ENCODE measurements at places on chromosomes 11 and 22. TPM values are rescaled to one million over a fixed set of nuclear protein-coding genes. Genes with fewer than 3 reads are reported as not detected.

Gene ARHGAP32
- 18.0 TPM for polyA plus RNA-seq

DNA sequence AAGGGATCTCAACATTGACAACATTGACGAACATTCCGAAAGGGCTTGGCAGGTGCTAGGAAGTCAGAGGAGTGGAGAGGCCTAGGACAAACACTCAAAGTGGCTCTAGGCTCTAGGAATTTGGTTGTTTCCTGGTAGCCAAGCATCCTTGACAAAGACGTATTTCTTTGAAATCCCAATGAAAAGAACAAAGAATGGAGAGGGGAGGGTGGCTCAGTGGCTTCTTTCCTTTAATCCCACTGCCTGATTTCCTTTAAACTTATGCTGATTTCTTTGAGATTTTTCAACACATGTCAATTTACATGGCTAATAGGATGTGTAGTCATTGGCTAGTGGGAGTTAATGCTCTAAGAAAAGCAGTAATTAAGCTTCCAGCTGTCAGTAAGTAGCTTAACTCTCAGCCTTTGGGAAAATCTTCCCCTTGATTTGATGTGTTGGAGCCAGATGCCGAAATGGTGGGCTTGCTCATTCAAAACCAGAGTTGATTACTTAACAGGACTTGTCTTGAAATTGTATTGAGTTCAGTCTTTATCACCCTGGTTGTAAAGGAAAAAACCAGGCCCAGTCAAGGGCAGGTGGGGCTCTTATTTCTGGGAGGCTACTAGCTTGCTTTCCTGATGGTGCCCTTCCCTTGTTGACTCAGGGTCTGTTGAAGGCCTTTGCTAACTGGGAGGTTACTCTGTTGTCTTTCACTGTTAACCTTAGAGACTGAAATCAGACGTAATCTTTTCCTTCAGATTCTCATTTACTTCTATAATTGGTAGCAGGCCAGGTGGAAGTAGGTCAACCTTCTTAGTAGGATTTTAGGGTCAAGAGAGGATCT is 44.6 kb upstream of the SORL1-AS1 start:
- no peak for DNase-seq

- DNase-seq, result no peak
Measured at GRCh38 chr22:43726322-43726721, 85.8 kb downstream of the EFCAB6 start.

GRCh38 chr11:116275635-116276034 is 497.2 kb downstream of the BUD13 start:
- DNase-seq, result no peak

DNA sequence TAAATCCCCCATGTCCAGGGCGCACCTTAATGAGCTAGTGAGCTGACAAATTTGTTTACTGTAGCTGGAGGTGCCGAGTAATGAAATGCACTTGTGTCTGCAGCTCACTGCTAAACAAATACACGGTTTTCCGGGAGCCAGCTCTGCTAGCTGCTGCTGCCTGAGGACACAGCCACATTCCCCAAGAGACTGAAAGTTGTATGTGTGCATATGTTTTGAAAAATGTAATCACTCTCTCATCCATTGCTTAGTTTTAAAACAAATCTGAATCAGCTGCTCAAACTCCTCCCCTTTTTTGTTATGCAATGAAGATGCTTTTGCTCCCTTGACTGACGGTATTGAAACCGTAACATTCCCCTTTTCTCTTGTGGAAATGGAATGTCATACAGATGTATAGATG is 62.4 kb upstream of the NNMT start:
- no peak for DNase-seq

DNA sequence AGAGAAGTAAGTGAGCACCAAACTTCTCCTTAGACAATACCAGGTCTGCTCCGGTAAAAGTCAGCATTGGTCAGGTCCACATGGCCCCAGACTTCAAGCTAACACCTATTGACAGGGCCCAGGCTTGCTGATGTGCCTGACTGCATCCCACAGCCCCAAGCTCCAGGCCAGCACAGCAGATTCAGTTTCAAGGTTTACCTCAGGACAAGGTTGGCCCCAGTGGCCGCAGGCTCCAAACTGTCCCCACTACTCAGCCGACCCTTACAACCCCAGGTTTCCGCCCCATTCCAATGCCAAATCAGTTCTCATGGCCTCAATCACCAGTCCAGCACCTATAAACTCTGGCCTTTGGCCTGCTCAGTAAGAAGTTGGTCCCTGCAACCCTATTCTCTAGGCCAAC is 39.4 kb downstream of the OR4C6 start:
- DNase-seq, result no peak

- no peak for DNase-seq
Measured at GRCh38 chr22:49099496-49100124, 728.1 kb downstream of the BRD1 start.

DNA sequence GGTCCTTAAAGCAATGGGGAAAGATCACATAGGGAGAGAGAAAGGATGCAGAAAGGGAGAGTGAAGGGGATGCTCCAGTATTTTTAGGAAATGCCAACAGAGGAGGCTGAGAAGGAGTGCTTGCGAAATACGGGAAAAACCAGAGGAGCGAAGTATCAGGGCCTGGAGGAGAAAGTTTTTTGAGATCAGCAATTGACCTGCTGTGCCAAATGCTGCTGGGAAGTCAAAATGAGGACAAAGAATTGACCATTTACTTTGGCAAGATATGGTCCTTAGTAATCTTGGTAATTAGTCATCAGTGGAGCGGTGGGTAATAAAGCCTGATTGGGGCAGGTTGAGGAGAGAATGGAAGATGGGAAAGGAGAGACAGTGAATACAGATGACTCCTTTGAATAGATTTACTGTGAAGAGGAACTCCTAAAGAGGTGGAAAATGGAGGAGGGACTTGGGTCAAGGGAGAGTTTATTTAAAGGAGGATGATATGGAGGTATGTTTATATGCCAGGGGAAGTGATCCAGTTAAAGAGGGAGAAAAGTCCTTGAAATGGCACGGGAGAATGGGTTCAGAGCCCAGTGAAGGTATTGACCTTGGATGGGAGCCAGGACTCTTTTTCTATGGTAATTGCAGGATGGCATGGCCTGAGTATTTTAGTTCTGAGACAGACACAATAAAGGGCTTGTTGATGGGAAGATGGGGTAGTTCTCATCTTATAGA is 111.5 kb downstream of the PKNOX2 start:
- DNase-seq, result no peak

GRCh38 chr11:117197516-117198456 is 1.4 kb upstream of the TAGLN start:
- DNase-seq, result no peak

DNA sequence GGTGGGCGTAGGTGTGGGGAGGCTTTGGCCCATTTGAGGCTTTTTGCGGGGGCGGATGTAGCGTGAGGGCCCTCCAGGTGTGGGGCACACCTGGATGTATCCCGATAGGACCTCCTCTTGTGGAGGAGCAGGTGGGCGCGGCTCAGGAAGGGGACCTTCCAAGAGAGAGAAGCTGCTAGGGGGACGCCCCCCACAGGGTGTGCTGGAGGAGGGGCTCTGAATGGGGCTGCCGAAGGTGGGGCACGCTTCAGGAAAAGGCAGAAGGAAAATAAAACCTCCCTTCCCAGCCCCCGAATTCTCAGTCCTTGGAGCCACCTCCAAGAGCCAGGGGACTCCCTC is 621 bp downstream of the SGSM1 start:
- no peak for DNase-seq

DNA sequence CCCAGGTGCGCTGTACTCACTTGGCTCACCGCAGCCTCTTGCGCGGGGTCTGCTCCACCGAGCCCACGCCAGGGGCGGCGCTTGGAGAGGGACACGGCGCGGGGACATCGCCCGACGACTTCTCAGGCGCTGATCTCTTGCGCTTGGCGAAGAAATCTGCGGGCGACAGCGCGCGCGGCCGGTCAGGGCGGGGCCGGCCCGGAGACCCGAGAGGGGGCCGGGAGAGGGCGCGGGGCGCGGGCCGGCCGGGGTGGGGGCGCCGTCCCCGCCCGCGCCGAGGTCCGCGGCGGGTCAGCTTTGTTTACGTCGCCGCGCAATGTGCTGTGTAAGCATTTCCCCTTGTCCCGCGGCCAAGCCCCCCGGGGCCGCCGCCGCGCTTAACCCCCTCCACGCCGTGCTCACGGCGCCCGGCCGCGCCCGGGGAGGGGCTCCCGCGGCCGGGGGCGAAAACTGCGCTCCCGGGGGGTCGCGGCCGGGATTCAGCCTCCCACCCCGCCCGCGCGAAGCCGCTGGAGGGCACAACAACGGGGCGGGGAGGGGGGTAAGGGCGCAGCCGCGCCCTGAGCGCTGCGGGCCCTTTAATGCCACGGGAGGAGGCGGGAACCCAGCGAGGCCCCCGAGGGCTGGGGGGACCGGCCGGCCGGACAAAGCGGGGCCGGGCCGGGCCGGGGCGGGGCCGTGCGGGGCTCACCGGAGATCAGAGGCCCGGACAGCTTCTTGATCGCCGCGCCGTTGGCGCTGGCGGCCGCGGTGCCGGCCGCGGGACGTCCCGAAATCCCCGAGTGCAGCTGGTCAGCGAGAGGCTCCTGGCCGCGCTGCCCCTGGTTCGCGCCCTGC is 1.4 kb downstream of the CDKN1C start:
- no peak for DNase-seq

Gene P4HA3
- 0.72 TPM for polyA plus RNA-seq

Gene OR2D2
- not detected for polyA plus RNA-seq

Gene RABL2B
- polyA plus RNA-seq, result 59.5 TPM

Gene MUC5AC
- 0.01 TPM for polyA plus RNA-seq

GRCh38 chr11:113626736-113627135 is 79.4 kb downstream of the TMPRSS5 start:
- no peak for DNase-seq

Gene LRRN4CL
- polyA plus RNA-seq, result 1.3 TPM

Gene MS4A5
- 0.23 TPM for polyA plus RNA-seq

DNA sequence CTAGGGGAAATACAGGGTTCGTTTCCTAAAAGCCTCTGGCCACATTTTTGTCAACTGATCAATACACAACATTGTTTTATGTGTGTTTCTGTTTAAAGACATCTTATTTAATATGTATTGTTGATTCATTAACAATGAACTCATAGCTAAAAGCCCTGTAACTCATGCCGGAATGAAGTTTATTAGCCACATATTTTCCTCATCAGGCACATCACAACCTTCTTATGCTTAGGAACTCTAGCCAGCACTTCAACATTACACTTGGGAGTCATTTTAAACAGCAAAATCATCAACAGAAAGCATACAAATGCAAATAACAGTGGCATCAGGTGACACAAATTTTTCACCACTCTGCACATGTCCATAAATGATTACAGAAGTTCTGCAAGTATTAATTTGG is 15.1 kb upstream of the BLID start:
- no peak for DNase-seq

GRCh38 chr11:133240908-133241655 is 291.2 kb downstream of the OPCML start:
- no peak for DNase-seq

DNA sequence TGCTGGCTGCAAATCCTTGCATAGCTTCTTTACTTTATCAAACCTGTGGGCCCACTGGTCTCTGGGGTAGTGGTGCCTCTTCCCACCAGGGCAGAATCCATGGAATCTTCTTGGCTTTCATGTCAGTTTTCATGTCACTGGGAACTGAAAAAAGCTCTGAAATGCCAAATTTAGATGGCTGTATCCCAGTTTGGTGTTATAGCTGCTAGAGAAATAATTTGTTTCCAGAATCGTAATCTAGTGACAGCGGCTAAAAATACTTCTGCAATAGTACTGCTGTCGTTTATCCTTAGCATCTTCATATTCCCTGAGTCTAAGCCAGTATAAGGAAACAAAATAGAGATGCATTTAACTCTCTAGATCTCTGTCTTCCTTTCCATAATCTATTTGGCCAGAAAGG is 983.4 kb upstream of the FAT3 start:
- DNase-seq, result no peak

- DNase-seq, result no peak
Measured at GRCh38 chr11:124707829-124708228, 31.9 kb upstream of the NRGN start.

- no peak for DNase-seq
Measured at GRCh38 chr11:820655-821511, 2.2 kb downstream of the PNPLA2 start.

Gene C11orf24
- 25.1 TPM for polyA plus RNA-seq

GRCh38 chr22:23178512-23179254 is 1.6 kb upstream of the BCR start:
- no peak for DNase-seq

DNA sequence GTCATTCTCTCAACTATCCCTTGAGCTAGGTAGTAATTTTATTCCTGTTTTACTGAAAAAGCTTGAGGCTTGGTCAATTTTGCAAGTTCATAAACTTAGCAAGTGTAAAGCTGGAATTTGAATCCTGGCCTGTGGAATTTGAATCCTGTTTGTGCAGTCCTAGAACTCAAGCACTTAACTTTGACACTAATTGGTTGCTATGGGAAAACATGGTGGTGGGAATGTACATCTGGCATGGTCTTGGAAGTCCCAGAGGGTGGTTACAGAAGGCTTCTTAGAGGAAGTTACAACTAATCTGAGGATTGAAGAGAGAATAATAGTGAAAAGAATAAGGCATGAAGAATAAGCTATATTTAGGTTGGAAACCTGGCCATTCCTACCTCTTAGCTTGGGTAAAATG is 66.5 kb upstream of the LIN7C start:
- DNase-seq, result no peak

DNA sequence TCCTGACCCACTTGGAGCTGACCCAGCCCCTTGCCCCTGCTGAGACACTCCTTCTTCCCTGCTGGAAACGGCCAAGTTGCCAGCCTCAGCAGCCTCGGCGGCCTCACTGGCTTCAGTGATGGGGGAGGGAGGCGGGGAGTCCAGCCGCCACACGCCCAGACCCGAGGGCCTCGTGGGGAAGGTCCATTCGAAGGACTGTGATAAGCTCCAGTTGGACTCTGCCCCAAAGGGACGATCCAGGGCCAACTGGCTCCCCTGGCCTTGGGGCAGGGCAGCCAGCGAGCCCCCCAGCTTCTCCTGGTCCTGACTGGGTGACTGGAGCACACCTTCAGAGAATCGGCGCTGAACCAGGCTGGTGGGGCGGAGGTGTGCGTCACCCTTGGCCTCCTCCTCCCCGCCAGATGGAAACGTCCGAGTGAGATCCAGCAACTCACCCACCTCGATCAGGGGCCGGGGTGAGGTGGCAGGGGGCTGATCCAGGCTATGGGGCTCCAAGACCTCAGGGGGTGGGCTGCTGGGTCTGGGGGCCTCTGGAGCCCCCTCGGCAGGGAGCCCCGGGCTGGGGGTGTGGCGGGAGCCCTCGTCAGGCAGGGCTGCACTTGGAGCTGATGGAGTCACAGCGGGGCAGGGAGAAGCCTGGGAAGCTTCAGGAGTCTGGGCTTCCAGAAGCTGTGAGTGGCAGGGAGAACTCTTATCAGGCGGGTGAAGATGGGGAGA is 11.5 kb downstream of the TNKS1BP1 start:
- no peak for DNase-seq

DNA sequence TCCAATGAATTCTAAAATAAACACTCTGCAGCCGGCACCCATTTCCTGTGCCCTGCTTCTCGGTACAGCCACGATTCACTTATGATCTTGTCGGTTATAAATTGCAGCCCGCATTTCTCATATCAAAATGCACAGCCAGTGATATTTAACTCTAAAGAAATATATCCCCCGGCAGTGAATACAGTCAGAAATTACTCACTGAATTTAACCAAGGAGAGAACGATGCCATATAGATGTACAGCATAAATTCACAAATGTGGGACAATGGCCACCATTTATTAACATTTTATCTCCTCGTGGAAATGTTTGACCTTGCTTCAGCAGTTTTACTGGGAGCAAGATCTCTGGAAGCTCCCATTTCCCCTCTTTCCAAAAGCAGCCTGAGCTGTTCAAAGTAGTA is 1517.8 kb downstream of the BRD1 start:
- DNase-seq, result no peak

- DNase-seq, result no peak
Measured at GRCh38 chr11:5366856-5367255, 15.5 kb downstream of the OR51B6 start.

Gene PGR
- polyA plus RNA-seq, result 0.05 TPM

- DNase-seq, result no peak
Measured at GRCh38 chr11:63831326-63831725, 7.6 kb upstream of the MARK2 start.

All from renal cortex interstitium (tissue), 15 donors.